ENCODE measurements at places on chromosomes 13 and 19. TPM values are rescaled to one million over a fixed set of nuclear protein-coding genes. Genes with fewer than 3 reads are reported as not detected.
A peak's percentile ranks its signal among the peaks of the same experiment; 100 is the strongest.

GRCh38 chr13:43567608-43568007, 219.2 kb downstream of the ENOX1 start:
- no peaks in the 10 kb centered on the region for H3K4me1 ChIP-seq
- no peak for DNase-seq
- no peak overlapping the region for H3K27ac ChIP-seq
- H3K4me3 ChIP-seq = no peak overlapping the region
- H3K36me3 ChIP-seq = no peaks in the 10 kb centered on the region
- H3K27me3 ChIP-seq = no peaks in the 10 kb centered on the region

TMC4 gene
- 5.5 TPM for total RNA-seq

DNA sequence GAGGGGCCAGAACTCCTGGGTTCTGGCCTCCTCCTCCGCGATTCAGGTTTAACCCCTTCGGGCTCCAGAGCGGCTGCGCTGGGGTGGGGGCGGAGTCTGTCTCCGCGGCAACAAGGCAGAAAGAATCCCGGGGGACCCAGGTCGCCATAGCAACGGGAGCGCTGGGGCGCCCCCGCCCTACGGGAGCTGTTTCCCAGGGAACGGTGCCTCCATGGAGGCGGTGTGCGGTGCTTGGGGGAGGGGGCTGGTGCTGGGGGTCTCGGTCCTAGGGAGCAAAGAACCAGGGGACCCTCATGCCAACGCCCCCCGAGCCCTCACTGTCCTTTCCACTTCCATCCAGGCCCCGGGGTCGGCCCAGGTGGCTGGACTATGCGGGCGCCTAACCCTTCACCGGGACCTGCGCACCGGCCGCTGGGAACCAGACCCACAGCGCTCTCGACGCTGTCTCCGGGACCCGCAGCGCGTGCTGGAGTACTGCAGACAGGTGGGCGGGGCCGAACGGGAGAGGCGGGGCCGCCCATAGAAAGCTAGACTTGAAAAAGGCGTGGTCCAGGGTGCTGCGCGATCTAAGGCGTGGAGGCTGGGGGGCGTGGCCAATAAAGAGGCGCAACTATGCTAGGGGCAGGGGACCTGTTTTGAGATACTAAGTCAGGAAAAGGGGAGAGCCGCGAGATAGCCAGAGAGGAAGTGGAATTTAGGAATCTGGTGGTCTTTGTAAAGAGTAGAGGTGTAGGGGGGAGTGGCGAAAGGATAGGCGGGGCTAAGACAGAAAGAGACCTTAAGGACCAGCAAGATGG, 1.2 kb downstream of the APLP1 start:
- H3K4me3 ChIP-seq = peak overlapping the region; percentile 58
- H3K4me1 ChIP-seq = peaks cover 17% of the 10 kb centered on the region
- peak; percentile 66 for DNase-seq
- H3K36me3 ChIP-seq = no peaks in the 10 kb centered on the region

DNA sequence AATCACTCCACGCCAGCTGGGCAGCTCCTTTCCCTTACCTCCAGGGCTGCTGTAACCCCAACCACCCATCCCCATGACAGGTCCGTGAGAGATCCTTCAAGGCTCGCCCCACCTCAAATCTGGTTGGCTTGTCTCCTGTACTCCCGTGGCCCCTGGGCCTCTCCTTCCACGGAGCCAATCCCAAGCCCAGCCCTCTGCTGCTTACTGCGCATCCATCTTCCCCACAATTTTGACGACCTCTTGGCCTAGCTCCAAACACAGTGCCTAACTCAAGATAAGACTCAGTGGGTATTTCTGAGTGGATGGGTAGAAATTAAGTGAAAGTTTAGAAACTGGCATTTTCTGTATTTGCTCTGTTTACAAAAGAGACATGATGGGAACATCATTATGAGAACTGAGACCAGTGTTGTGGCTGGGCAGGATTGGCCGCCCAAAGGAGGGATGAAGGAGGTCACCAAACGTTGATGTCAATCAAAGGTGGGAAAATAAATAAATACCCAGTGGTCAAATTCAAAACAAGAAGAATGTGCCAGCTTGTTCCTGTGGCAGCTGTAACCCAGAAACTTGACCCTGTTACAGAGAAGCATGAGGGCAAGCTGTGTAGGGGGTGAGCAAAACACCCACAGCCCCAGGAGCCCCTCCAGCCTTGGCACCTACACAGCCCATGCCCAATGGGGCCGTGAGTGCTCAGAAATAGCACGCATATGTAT, 162.2 kb downstream of the ABCC4 start:
- no peaks in the 10 kb centered on the region for H3K27me3 ChIP-seq
- no peak for DNase-seq
- no peaks in the 10 kb centered on the region for H3K4me1 ChIP-seq
- no peak overlapping the region for H3K4me3 ChIP-seq

- peaks cover 49% of the 10 kb centered on the region for H3K4me1 ChIP-seq
- H3K27me3 ChIP-seq = no peaks in the 10 kb centered on the region
- peaks cover 64% of the 10 kb centered on the region for H3K36me3 ChIP-seq
- H3K27ac ChIP-seq = no peak overlapping the region
- H3K4me3 ChIP-seq = no peak overlapping the region
- DNase-seq = no peak
These were observed 69.0 kb downstream of the KDM4B start for GRCh38 chr19:5037936-5038335.

- H3K4me3 ChIP-seq = no peak overlapping the region
- peaks cover 18% of the 10 kb centered on the region for H3K4me1 ChIP-seq
- H3K27ac ChIP-seq = peak overlapping the region; percentile 67
- peaks cover 38% of the 10 kb centered on the region for H3K27me3 ChIP-seq
These were observed 4.6 kb upstream of the PLPP2 start for GRCh38 chr19:295687-296370.

DNA sequence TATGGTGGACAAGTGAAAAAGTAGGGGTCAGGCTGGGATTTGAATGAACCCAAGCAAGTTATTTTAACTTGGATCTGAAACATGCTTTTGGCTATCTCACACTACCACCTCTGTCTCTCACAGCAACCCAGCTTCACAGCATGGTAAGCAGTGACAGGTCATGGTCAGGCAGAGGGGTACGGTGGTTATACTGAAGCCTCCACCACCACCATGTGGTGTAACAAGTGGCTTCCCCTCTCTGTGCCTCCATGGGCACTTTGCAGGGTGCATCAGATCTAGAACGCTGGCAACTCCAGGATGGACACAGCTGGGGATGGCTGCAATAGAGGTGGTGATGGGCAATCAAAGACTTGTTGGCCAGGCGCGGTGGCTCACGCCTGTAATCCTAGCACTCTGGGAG, 739 bp upstream of the TMEM145 start:
- no peak overlapping the region for H3K27ac ChIP-seq
- peaks cover 21% of the 10 kb centered on the region for H3K4me1 ChIP-seq
- DNase-seq = no peak
- H3K36me3 ChIP-seq = no peaks in the 10 kb centered on the region
- no peaks in the 10 kb centered on the region for H3K27me3 ChIP-seq

DNA sequence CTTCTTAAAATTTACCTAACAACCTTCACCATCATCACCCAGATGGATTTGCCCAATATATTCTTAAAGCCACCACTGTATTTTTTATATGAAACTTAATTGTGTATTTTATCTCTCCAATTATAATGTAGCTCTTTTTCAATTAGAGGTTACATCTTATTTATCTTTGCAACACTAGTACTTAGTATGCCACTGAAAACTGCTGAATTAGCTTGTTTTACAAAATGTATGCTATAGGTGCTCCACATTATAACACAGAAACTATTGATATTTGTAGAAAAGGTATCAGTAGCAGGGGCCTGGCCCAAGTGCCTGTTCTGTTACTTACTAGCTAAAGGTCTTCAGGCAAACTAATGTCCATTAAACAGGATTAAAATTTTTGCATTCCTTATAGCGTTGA, 35.8 kb upstream of the PCDH17 start:
- no peak overlapping the region for H3K27ac ChIP-seq
- H3K36me3 ChIP-seq = no peaks in the 10 kb centered on the region
- no peak for DNase-seq
- no peaks in the 10 kb centered on the region for H3K27me3 ChIP-seq

WDR62 gene
- total RNA-seq = 7.8 TPM

DNA sequence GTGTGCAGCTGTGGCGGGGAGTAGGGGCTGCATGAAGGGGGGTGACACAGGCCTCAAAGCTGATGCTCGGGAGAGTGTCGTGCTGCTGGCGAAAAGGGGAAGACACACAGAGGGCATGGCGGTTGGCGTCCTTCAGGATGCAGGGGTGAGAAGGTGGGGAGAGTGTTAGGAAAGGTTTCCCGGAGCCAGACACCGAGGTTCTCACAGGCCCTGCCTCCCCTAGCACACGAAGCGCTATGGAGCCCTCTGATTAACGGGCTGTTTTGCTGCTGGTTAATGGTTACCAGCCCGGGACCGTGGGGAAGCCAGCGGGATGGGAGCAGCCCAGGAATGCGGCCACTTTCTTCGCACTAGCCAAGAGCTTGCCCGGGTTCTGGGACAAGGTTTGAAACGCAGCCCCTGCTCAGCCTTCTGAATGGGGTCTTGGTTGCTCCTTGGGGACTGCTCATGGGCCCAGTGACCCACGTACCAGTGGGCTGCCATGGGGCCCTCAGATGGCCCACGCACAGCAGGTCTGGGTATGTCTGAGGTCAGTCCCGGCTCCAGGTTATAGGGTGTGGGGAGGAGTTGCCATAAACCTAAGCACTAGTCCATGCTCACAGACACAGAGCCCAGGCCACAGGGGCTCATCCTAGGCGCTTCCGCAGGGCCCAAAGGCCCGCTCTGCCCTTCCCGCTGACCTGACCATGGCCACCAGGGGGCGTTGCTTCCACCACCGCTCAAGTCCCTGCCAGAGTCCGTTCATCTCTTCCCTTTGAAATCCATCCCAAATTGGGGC, 31.3 kb upstream of the ISYNA1 start:
- DNase-seq = peak; percentile 76
- H3K4me3 ChIP-seq = no peak overlapping the region
- peaks cover 68% of the 10 kb centered on the region for H3K4me1 ChIP-seq
- peaks cover 18% of the 10 kb centered on the region for H3K36me3 ChIP-seq
- no peaks in the 10 kb centered on the region for H3K27me3 ChIP-seq

CRX gene
- not detected for total RNA-seq

DNA sequence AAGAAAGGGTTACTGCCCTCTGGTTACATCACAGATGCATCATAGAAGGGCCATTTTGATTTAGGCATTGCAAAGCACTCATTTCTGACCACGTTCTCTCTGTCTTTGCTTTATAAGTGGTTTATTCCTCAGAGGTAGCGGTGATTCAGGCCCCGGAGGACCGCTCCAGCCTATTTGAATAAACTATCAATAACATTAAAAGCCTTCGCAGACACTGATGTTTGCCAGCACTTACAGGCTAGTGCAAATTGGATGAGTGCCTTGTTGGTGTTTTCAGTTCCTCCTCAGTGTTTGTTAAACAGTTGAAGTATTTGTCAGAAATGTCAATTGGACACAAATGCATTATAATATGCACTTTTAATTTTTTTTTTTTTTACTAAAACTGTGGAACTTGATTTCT, 120.2 kb downstream of the RXFP2 start:
- peak overlapping the region; percentile 54 for H3K27ac ChIP-seq
- DNase-seq = no peak
- H3K27me3 ChIP-seq = no peaks in the 10 kb centered on the region
- H3K4me1 ChIP-seq = peaks cover 51% of the 10 kb centered on the region
- H3K36me3 ChIP-seq = no peaks in the 10 kb centered on the region

GRCh38 chr19:6888967-6889366, 1.6 kb downstream of the ADGRE1 start:
- no peaks in the 10 kb centered on the region for H3K27me3 ChIP-seq
- H3K4me3 ChIP-seq = no peak overlapping the region
- no peaks in the 10 kb centered on the region for H3K4me1 ChIP-seq
- no peaks in the 10 kb centered on the region for H3K36me3 ChIP-seq
- H3K27ac ChIP-seq = no peak overlapping the region
- DNase-seq = no peak

GSX1 gene
- total RNA-seq = not detected

GRCh38 chr13:40484974-40485373, 181.5 kb downstream of the FOXO1 start:
- DNase-seq = no peak
- no peak overlapping the region for H3K27ac ChIP-seq
- H3K27me3 ChIP-seq = no peaks in the 10 kb centered on the region
- H3K4me1 ChIP-seq = peaks cover 9% of the 10 kb centered on the region
- no peak overlapping the region for H3K4me3 ChIP-seq

ZNF160 gene
- total RNA-seq = 21.5 TPM

GRCh38 chr13:95155093-95155492, 146.2 kb downstream of the ABCC4 start:
- H3K27me3 ChIP-seq = no peaks in the 10 kb centered on the region

GRCh38 chr19:50796634-50797428, 6.6 kb downstream of the ACP4 start:
- no peak overlapping the region for H3K4me3 ChIP-seq
- no peaks in the 10 kb centered on the region for H3K4me1 ChIP-seq
- H3K36me3 ChIP-seq = peaks cover 40% of the 10 kb centered on the region
- no peak for DNase-seq
- H3K27me3 ChIP-seq = no peaks in the 10 kb centered on the region

FGF21 gene
- not detected for total RNA-seq

Measured in heart right ventricle (tissue), 16 donors.